ENCODE measurements at places on chromosomes 13 and 19. TPM values are rescaled to one million over a fixed set of nuclear protein-coding genes. Genes with fewer than 3 reads are reported as not detected.

Gene KLK5
- polyA plus RNA-seq: not detected

- no peaks in the 10 kb centered on the region for H3K36me3 ChIP-seq
- no peaks in the 10 kb centered on the region for H3K4me1 ChIP-seq
- H3K4me3 ChIP-seq: no peak overlapping the region
Measured at GRCh38 chr13:61084988-61085387, 330.7 kb downstream of the PCDH20 start.

GRCh38 chr19:7869453-7869909 lies 4.7 kb downstream of the PRR36 start:
- peak overlapping the region; percentile 70 for H3K4me3 ChIP-seq
- H3K27me3 ChIP-seq: peaks cover 12% of the 10 kb centered on the region
- peaks cover 1% of the 10 kb centered on the region for H3K36me3 ChIP-seq
- H3K4me1 ChIP-seq: peaks cover 30% of the 10 kb centered on the region
- DNase-seq: peak; percentile 83
- H3K27ac ChIP-seq: no peak overlapping the region

DNA sequence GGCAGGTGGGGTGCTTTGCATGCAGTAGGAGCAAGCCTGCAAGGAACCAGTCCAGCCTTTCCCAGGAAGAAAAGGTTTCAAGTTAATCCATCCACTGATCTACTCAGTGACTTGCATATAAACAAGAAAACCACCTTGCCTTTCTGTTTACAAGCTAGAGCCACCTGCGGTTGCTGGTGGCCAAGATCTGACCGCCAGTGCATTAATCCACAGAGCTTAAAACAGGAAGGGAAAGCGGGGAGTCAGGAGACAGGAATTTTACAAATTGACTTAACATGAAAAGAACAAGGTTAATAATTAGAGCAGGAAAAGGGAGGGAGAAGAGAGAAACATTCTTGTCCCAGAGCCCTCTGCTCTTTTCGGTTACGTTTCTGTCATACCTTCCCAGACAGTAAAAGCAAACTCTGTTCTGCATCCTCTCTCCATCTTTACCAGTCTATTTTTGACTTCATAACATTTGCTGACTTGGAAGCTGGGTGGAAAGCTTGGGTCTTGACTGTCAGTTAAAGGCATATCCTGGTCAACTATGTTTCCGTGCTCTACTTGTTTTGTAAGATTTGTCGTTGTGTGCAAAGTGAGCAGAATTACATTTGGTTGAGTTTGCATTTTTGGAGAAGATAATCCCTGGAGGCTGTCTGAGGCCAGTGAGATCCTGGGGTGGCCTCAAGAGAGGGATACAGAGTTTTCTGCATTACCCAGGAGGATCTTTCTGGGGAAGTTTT lies 760.6 kb downstream of the EFNB2 start:
- H3K36me3 ChIP-seq: no peaks in the 10 kb centered on the region
- H3K4me1 ChIP-seq: no peaks in the 10 kb centered on the region
- DNase-seq: no peak

DNA sequence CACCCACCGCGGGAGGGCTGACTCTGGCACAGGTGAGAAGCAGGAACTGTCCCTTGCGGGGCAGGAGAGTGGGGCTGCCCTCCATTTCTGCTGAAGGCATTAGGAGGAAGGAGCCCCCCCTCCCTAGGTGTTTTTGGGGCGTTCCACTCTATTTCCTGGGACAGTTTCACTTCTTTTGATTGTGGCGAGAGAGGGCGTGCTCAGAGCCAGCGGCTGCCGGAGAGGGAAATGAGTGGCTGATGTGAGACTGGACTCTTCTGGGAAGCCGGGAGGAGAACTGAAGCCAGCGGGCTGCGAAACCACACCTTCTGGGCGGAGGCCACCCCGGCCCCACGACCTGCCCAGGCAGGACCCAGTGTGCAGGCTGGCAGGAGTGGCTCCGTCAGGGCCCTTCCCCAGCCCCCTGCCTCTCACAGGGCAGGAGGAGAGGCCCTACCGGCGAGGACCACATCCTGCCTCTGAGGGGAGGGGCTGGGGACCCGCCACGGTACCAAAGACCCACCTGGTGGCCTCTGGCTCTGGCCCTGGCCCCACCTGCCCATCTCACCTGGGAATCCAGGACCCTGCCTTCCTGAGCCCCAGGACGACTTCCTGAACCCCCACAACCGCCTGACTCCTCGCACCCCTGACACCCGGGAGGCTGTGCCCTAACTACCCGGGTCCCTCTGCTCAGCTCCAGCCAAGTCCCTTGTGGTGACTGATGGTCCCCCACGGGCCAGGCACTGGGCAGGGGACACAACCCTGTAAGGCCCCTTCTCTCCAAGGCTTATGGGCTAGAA lies 25.9 kb downstream of the MPND start:
- peak overlapping the region; percentile 91 for H3K27ac ChIP-seq
- no peaks in the 10 kb centered on the region for H3K27me3 ChIP-seq
- H3K36me3 ChIP-seq: no peaks in the 10 kb centered on the region
- peak; percentile 70 for DNase-seq

GRCh38 chr13:38830442-38831045 lies 143.7 kb downstream of the FREM2 start:
- H3K27ac ChIP-seq: no peak overlapping the region
- no peak overlapping the region for H3K4me3 ChIP-seq
- DNase-seq: no peak

- no peak overlapping the region for H3K27ac ChIP-seq
- H3K4me3 ChIP-seq: no peak overlapping the region
- no peak for DNase-seq
- H3K4me1 ChIP-seq: no peaks in the 10 kb centered on the region
Measured at GRCh38 chr13:67147342-67148133, 82.6 kb downstream of the PCDH9 start.
